ENCODE measurements at places on chromosomes 16 and 17.

DNA sequence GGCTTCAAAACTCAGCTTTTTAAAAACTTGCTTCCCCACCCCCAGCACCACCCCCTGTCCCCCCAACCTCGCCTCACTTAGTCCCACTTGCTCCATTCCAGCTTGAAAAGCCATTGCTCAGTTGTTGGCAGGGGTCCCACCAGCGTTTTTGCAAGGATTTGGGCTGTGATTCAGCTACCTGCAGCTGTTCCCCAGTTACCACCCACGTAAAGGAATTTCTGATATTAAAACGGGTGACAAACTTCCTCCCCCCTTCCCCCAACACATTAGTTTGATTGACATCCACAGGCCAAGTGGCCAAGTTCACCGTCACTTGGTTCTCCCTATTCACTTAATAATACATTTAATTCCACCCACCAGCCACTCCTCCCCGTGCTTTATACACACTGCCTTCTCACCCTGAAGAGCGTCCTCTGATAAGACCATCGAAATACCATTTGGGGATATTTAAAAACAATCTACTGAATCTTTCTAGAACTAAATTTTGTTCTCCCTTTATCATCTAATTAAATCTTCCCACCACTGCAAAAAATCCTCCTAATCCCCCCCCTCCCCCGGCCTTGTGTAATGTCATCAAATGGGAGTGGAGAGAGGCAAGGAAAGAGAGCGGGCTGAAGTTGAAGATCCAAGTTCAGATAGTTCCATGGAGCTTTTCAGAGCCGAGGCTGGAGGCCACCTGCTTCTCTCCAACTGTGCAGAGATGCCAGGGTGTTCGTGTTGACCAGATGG is 55.1 kb downstream of the SOX9 start:
- DNase-seq = no peak

- DNase-seq = no peak
Observed at GRCh38 chr17:29586676-29587469, 2.6 kb downstream of the GIT1 start.

GRCh38 chr16:62755938-62756337 is 719.7 kb upstream of the CDH8 start:
- no peak for DNase-seq

- peak; percentile 39 for DNase-seq
Observed at GRCh38 chr16:11915114-11915643, 577 bp downstream of the GSPT1 start.

DNA sequence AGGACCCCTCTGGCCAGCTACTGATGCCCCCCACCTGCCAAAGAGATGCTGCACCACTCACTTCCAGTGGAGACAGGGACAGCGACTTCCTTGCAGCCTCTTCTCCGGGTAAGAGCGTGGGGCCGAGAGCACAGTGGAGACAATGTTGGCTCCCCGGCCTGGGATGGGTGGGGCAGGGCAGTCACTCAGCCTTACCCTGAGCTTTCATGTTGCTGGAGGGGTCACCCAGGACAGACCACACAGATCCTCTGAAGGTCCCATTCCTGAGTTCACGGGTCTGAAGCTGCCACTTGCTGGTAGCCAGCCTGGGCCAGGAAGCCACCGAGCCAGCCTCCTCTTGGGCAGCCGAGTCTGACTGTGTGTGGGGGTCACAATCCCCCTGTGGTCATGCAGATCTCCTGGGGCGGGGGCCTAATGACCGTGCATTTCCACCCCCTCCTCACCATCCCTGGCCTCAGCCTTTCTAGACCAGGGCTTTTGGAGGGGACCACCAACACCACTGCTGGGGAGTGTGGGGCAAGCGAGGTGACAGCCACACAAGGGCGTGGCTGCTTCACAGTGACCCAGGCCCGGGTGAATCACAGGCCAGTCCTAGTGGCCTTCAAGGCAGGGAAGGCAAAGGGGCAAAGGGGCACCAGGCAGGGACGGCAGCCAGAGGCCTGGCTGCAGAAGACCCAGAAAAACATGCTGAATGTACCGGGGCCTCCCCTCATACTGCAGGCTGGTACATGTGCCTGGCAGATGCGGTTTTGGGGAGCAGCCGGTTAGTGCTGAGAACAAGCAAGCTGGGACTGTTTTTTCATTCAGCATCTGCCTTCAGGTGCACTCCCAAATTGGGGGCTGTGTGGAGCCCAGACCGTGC is 10.4 kb downstream of the TAF1C start:
- no peak for DNase-seq

GRCh38 chr17:334974-335481 is 17.6 kb downstream of the RPH3AL start:
- no peak for DNase-seq

- DNase-seq = no peak
Observed at GRCh38 chr17:63246344-63246743, 199.8 kb downstream of the CYB561 start.

- DNase-seq = no peak
Observed at GRCh38 chr17:72359274-72359673, 238.5 kb downstream of the SOX9 start.

GRCh38 chr17:65809366-65809765 is 247.9 kb upstream of the AXIN2 start:
- no peak for DNase-seq

- no peak for DNase-seq
Observed at GRCh38 chr17:81551458-81552243, 502 bp downstream of the FAAP100 start.

DNA sequence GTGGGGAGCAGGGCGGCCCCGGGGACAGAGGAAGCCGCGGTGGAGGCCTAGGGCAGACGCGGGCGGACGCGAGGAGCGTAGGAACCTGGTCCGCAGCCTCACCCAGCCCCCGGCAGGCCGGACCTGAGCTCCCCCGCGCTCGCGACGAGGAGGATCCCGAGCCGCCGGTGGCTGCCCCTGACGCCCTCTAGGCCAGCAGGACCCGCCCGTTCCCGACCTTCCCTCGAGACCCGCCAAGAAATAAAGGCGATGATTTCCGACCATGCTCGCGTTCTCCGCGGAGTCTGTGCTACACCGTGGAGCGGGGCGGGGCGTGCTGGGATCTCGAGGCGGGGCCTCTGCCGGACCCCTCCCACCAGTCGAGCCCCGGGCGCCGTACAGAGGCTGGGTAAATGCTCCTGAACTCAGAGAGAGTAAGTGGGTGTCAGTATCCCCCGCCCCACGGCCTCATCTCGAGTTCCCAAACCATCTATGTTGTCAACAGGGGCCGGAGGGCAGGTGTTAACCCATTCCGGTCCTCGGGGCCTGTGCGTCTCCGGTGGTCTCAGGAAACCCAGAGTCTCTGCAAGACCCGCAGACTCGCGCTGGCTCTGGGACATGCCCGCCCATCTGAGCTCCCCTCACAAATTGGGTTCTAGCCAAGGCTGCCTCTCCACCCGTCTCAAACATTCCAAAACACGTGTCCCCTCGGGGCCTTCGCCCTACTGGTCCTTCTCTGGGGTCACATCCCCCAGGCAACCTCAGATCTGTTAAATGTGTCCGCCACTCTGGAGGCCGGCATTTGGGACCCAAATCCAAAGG is 13.7 kb downstream of the SYCE1L start:
- peak; percentile 40 for DNase-seq

DNA sequence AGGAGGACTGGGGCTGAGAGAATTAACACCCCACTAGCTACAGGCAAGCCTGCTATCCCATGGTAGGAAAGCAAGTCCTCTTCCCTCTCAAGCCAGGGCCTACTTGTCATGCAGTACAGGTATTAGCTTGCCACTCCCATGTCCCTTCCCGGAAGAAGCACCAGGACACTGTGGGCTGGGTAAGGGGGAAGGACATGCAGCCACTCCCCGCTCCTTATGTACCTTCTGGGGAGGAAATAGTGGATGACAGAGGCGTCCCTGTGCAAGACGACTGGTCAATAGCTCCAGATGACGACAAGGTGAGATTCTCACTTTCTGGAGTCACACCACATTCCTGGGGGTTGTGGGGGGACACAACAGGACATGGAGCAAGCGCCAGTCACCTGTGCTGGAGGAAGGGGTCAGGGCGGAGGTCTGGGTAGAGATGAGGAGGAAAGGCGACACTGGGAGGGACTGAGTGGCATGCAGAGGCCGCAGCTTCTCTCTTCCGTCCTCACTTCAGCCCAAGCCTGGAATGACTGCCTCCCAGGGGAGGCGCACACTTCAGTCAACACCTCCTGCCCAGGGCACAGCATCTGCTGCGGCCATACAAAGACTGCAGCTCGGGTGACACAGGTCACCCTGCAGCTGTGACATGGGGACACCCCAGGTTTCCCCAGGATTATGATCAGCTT is 15.1 kb upstream of the FOXJ1 start:
- DNase-seq = no peak

DNA sequence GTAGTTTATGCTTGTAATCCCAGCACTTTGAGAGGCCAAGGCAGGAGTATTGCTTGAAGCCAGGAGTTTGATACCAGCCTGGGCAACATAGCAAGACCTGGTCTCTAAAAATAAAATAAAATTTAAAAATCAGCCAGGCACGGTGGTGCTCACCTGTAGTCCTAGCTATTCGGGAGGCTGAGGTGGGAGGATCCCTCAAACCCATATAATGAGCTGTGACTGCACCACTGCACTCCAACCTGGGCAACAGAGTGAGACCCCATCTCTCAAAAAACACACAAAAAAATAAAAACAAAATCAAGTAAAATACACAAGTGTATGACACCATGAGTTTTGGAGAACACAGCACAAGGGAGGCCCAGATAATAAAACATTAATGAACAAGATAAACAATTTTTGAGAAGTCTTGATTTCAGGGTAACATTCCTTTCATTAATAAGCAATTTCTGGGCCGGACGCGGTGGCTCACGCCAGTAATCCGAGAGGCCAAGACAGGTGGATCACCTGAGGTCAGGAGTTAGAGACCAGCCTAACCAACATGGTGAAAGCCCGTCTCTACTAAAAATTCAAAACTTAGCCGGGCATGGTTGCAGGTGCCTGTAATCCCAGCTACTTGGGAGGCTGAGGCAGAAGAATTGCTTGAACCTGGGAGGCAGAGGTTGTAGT is 17.9 kb downstream of the PRPSAP1 start:
- DNase-seq = no peak

DNA sequence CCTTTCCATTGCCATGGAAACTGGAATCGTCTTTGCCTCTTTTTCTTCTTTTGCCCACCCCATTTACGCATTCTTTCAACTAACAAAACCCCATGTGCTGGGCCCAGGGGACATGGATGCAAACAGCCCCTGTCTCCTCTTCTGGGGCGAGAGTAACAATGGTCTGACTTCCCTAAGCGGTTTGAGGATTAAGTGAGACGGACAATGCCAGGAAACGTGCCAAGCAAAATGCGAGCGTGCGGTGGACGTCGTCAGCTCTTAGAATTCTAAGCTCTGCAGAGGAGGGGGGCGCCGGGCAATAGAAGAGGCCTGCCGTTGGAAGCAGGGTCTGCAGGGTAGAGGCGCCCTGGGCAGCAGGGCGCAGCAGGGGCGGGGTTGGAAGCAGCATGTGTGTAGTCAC is 42.4 kb upstream of the JPH3 start:
- DNase-seq = no peak

GRCh38 chr16:63289834-63290460 is 1253.7 kb upstream of the CDH8 start:
- DNase-seq = no peak

GRCh38 chr17:2994441-2994840 is 69.0 kb downstream of the OR1D5 start:
- no peak for DNase-seq
